ENCODE measurements at places on chromosomes 12 and 14.

DNA sequence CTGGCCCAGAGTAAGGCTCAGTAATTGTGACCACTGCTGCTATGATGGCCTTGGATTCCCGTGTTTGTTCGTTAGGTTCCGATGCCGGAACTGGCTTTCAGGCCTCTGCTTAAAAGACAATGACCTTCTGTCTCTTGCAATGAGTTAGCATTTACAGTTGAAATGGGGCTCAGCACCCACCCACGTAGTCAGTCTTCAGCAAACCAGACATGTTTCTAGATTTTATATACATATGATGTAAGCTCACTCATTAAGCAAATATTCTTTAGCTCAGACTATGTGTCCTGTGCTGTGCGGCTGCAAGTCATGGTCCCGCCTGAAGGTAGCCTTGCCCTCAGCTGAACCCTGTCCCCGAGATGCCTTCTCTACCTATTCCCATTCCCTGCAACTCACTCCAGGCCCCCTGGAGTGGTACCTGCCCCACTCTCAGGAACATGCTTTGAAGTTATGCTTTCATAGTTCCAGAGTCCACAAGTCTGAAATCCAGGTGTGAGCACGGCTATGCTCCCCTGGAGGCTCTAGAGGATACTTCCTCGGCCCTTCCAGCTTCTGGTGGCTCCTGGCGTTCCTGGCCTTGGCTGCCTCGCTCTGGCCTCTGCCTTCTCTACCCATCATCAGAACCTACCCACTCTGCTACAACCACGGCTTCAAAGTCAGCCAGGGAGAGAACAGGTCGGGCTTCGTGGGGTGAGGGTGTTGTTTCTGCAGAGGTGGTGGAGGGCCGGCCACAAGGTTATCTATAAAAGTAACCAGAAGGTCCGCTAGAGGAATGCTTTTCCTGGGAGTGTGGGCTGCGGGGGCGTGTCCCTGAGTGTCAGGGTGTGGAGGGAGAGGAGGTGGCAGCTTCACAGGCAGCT, 157.8 kb downstream of the RBM19 start:
- no peak for DNase-seq

- DNase-seq: no peak
These were observed 452.4 kb upstream of the SEL1L start for GRCh38 chr14:81986005-81986404.

GRCh38 chr14:94044476-94045091, 18.4 kb downstream of the OTUB2 start:
- DNase-seq: no peak

DNA sequence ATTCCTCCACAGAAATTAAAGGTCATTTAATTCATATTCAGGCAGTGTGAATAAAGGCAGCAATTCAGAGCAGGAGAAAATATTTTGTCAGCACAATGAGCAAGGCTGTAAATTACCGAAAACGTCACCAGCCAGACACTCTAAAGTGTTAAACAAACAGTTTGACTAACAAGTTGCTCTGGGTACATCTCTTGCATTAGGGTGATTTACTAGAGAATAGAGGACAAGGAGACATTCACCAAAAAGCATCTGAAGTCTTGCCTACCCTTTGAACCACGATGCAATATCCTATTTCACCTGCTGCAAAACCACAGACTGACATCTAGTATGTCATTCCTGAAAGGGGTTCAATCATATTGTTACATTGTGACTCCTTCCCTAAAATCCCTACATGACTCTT, 27.1 kb upstream of the GPHB5 start:
- DNase-seq: no peak

GRCh38 chr12:52441320-52441911, 7.2 kb upstream of the KRT75 start:
- DNase-seq: no peak

GRCh38 chr14:54133896-54134295, 177.3 kb upstream of the BMP4 start:
- DNase-seq: no peak

DNA sequence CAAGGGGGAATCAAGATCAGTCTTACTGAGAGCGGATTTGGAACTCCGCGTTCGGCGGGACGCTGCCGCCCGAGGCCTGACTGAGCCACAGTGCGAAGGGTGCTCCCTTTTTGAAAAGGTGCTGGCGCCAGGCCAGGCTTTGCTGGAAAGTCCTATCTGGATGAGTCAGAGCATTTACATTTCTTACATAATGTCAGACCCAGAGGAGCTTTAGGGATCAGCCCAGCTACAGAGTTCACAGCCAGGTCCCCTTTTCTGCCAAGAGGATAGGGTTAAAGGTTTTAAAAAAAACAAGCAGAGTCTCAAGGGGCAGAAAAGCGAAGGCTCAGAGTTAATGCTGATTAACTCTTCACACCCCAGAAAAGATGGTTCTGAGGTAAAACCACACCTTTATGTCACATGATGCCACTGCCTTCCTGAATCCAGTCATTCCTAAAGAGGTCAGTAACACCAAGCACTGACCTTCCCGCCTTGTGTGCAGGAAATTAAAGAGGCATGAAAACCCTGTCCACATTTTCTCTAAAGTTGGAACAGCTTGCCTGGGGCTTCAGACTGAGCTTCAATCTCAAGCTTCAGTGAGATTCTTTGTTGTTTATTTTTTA, 11.7 kb upstream of the FBXL14 start:
- peak; percentile 61 for DNase-seq

DNA sequence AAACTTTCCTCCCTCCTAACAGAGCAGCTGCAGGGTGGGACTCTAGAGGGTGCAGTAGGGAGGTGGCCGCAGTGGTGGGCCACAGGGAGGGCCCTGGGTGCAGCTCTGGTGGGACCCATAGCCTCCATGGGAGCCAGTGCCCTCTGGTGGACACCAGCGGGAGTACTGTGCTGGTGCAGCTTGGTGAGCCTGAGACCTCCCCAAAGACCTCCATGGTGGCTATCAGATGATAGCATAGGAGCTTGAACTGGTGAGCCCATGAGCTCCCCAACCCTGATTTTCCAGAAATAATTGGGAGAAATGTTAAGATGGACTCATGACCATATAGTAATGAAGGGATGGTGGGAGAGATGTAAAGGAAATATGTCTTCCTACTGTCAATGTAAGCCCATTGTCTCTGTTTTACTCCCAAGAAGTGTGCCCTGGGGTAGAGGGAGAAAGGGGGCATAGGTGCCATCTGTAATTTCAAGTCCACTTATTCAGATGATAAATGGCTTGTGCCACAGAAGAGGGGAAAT, 98.7 kb downstream of the GAS2L3 start:
- DNase-seq: peak; percentile 23

GRCh38 chr14:102508774-102509745, 516 bp downstream of the ANKRD9 start:
- DNase-seq: peak; percentile 86

- no peak for DNase-seq
These were observed 17.6 kb downstream of the TEDC1 start for GRCh38 chr14:105508601-105509000.

DNA sequence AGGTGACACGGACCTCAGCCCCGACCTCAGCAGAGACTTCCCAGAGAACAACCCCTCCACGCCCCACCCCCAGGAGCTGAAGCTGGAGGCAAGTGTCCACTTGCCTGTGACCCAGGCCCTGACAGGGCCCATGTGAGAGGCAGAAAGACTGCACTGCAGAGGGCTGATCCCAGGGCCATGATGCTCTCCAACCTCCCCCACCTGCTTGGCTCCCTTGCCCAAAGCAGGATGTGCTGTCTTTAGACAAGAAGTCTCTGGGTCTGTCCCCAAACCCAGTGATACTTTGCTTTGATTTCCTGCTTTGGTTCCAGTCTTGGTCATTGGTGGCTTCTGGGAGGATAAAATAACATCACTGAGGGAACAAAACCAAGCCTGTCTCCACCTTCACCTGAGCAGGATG, 59.4 kb downstream of the BCL11B start:
- no peak for DNase-seq

DNA sequence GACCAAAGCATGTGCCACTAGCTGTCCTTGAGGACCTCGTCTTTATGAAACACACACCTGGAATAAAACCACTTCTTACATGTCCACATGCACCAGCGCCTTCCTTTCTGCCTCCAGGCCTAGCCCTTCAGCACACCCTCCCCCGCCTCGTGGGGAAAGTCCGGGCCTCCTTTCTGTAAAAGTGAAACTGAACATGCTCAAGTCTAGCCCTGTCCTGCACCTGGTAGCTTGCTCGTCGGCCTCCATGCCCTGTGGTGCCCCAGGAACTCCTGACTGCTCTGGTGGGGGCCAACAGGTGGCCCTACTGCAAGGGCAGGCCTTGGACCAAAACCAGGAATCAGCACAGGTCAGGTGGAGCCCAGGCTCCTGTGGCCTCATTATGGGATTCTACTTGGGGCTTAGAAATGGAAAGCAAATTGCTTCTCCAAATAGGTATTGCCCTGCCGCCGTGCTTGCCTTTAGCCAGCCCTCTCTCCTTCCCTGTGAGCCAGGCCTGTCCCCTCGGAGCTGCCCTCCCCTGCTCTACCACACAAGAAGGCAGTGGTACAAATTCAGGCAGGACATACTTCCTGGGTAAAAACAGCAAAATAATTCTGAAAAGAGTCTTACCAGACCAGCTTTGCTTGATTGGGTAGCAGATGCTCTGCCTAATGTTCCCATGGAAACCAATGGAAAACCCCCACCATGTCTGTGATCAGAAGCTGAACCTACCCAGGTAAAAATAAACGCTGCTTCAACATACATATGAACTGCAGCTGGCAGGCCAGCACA, 43.5 kb downstream of the ERH start:
- no peak for DNase-seq

DNA sequence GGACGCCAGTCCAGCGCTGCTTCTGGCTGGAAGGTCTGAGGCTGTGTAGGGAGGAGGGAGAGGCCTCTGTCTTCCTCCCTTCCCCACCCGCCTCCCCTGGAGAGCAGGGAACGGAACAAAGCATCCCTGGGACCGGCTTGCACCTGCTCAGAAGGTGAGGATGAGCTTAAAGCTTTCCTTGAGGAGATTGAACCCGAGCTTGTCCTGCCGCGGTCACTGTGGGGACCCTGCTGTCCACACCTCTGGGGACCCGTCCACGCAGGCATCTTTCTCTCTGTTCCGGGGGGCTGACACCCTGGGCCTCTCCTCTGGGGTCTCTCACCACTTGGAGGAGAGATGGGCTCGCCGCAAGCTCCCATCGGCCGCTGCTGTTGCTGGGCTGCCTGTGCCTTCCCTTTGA, 33.2 kb upstream of the SFSWAP start:
- DNase-seq: no peak

DNA sequence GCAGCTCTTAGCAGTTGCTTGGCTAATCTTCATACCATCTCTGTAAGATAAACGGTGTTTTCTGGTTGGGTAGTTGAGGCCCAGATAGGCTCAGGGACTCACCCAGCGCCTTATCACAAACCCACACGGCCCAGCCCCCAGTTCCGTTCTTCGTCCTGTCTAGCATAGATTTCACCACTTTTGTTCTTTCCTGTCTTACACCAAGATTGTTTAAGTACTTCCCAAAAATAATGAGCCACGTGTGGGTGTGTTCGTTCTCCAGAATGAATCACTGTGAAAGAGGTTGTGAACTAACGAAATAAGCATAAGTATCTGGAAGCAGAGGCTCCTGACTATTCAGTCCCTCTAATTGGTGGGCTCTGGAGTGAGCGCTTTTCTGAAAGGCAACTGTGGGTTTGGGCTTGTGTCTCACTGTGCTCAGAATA, 21.4 kb downstream of the ACVR1B start:
- no peak for DNase-seq

DNA sequence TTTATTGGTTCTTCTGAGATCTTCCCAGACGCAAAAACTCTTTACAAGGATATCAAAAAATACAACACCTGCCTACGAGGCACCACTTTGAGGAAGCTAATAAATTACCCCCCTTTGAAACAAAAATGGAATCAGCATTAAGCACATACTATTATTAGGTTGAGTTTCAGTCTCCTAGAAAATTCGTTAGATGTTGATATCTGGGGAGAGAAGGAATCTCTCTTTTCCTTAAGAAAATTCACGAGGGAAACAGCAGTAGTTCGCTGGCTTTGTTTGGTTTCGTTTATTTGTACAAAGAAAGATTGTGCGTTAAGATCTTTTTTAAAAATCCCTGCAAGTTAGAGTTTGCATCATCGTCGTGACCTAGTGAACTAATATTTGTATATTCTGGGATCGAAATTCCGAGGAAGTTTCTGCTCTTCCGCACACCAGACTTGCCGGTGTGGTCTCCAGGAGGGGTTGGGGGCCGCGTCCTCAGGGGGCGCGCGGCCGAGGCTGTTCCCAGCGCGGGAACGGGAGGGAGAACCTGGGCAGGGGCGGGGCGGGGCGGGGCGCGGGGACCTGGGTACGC, 12.1 kb downstream of the NKX2-1 start:
- no peak for DNase-seq

GRCh38 chr14:97948841-97949240, 1151.7 kb downstream of the VRK1 start:
- DNase-seq: no peak

DNA sequence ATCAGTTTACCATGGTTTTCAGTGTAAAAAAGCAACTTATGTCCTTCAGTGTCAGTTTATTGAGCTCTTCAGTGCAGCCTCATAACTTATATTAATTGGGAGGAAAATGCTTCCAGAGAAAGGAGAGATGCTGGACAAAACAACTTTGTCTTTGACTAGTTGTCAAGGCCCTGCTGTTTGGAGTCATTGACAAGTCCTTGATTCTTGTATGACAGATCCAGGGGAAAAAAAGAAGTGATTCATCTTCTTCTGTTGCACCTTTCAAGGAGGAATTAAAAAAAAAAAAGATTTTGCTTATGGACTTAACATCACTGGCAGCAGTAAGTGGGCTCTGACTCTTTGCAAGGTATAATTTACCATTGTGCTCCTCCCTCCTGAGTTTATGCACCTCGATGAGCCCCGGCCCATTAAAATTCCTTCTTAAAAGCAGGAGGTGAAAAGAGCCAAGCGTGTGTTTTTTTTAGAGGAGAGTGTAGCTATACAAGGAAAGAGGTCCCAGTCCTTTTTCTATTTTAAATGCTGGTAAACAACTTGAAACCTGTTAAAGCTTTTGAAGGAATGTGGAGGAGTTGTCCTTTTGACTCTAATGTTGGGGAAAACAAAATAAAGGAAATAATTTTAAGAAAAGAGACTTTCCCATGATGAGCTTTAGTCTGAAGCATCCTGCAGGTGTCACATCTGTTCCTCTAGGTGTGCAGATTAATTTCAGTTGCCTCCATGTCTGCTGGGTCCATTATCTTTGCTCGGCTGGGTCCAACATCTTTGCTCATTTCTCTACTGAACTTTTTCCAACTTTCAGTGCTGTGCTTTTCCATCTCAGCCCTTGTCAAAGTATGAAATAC, 431.6 kb downstream of the RAD51B start:
- no peak for DNase-seq

DNA sequence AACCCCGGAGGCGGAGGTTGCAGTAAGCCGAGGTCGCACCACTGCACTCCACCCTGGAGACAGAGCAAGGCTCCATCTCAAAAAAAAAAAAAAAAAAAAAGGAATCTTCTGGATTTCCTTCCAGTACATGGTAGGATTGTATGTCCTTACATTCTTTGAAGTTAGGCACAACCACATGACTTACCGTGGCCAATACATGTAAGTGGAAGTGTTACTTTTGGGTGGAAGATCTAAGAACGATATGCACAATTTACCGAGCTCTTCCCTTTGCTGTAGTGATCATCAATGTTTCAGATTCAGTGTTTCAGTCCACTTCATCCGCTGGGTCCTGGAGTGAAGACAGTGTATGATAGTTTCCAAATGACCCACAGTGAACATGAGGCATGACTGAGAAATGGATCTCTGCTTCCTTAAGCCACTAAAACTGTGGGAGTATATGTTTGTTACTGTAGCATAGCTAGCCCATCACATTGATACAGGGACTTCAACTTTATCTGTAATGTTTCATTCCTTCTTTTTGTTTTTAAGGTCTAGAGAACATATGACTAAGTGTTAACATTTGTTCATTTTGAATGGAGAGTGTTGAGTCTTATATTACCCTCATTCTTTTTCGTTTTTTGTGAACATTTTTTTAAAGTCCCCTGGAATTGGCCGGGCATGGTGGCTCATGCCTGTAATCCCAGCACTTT, 18.5 kb upstream of the NINJ2 start:
- DNase-seq: no peak

GRCh38 chr12:96828169-96828789, 78.8 kb upstream of the NEDD1 start:
- no peak for DNase-seq

Measured in H54 (cell line).